ENCODE measurements at places on chromosomes 11 and 22.
A peak's percentile ranks its signal among the peaks of the same experiment; 100 is the strongest.

- DNase-seq: no peak
Observed at GRCh38 chr22:39856588-39856987, 37.0 kb downstream of the ENTHD1 start.

DNA sequence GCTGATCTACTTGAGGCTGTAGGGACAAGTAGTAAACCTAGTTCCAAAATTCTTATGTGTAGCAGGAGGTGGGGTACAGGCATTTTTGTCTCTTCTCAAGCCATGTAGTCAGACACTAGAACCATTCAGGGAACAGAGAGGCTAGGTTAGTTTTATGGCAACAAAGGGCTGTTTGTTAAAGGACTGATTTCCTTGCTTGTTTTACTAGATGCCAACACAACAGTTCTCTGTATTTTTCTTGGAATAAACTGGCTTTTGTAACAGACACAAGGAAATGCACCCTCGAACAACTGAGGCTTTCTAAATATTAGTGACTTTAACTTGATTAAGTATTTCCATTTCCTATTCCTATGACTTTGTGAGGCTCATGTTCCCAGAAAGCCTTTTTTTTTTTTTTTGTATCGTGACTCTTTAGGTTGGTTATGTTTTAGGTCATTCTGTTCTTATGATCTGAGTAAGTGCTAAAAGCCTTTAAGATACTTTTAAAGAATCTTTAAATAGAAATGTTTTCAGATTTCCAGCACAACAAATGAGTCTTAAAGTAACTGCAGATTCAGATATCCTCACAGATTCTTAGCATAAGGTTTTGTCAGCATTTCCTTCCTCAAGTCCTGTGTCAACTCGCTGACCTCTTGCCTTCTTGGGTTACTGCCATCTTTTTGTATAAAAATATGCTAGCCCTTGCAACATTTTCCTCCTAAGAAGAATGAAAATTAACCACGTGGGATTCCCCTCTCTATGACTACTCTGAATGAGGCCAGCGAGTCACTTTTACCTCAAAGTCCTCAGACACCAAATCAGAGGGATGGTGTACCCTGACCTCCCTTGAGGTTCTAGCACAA lies 92.5 kb downstream of the CCDC83 start:
- DNase-seq: no peak

DNA sequence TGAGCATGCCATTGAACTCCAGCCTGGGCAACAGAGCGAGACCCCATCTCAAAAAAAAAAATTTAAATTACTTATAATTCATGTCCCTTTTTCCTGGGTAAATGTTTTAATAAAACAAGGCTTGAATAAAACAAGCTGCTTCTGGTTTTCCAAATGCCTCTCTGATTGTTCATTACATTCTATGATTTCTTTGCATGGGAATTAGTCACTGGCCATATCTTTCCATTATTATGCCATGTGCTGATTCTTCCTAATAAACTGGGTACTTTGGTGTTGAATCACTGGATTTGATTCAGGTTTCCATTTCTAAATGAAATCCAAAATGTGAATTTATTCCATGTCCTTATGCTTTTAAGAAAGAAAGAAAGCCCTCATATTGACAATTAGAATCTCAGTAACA lies 42.6 kb downstream of the ZNF215 start:
- no peak for DNase-seq

GRCh38 chr11:47408598-47409439 lies 429 bp downstream of the SLC39A13 start:
- no peak for DNase-seq

DNA sequence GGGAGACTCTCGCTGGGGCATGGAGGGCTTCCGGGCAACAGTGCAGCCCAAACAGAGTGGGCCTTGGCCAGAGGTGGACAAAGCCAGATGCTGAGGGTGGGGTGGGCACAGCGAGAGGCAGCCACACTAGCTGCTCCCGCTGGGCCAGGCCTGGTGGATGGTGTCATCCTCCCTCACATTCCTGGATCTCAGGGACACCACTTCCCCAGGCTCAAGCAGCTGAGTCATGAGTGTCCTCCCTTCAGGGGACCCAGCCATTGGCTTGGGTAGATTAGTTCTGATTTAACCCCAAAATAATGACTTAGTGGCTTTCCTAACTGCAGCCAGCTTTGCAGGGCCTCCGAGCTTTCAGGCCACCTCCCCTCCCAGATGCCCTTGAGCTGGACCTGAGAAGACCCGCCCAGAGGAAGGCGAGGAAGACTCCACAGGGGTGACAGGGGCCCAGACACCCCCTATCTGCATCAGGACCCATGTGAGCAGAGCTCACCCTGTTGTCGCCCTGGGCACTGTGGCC lies 25.9 kb upstream of the WNT7B start:
- no peak for DNase-seq

GRCh38 chr11:132154781-132155180 lies 784.4 kb downstream of the NTM start:
- no peak for DNase-seq

- DNase-seq: no peak
Observed at GRCh38 chr11:6611092-6611962, 689 bp downstream of the TAF10 start.

DNA sequence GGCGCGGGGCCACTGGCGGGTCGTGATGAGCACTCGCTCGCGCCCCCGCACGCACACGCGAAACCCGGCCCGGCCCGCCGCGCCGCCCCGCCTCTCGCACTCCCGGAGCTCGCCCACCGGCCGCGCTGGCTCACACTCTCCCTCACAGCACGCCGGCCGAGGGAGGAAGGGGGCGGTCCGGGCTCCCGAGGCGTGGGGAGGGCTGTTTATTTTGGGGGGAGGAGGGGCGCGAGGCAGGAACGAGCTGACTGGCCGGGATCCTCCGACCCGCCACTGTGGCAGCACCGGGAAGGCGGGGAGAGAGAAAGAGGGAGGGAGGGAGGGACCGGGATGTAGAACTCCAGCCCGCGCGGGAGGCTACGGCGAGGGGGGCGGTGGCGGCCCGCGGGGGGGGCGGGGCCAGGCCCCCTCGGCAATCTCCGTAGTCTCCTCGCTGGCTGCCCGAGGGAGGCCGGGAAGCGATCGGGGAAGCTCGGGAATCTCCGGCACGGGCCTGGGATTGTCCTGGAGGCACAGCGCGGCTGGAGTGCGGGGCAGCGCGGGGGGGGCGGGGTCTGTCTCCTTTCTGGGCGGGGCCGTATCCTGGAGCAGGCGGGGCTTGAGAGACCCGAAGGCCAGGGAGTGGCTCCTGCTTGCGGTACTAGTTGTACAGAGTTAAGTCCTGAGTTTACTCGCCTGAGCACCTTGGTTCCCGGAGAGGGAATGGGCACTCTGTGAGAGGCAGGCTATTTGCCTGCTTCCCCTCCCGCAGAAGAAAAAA lies at the start of gene RBFOX2:
TSS of gene RBFOX2 (minus strand) at position 179 of the 760 bp plus-strand sequence. CDS start 399 bp downstream, outside the sequence.
- DNase-seq: peak; percentile 59

DNA sequence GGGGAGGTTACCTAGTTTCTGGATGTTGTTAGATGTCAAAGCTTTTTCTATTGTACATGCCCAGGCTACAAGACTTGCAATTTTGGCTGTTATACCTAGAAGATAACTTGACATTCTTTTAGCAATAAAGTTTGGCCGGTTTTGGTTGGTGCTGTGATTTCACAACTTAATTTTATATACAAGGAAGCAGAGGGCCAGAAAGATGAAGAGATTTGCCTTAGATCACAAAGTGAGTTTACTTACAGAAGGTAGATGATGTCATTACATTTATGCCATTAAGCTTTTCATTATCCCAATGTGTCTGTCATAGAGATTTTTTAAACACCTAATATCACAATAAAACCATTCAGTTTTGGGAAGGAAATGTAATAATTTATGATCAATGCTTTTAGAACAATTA lies 698.7 kb upstream of the ANO3 start:
- no peak for DNase-seq

GRCh38 chr11:108752297-108752751 lies 87.5 kb downstream of the DDX10 start:
- no peak for DNase-seq

DNA sequence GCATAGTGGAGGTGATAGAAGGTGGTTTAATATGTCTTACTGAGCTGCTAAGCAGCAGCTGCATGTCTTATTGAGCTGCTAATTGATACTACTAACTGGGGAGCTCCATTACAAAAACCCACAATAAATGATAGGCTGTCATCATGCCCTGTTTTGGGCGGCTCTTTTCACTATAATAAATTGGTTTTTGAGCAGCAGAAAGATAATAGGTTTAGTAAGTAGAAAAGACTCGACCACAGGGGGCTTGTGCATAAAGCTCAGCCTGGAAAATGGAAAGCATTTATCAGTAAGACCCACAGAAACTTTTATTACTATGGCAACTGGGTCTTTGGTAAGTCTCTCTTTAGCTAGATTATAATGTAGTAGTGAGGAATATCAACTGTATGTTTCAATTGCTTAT lies 117.6 kb downstream of the LDLRAD3 start:
- no peak for DNase-seq

DNA sequence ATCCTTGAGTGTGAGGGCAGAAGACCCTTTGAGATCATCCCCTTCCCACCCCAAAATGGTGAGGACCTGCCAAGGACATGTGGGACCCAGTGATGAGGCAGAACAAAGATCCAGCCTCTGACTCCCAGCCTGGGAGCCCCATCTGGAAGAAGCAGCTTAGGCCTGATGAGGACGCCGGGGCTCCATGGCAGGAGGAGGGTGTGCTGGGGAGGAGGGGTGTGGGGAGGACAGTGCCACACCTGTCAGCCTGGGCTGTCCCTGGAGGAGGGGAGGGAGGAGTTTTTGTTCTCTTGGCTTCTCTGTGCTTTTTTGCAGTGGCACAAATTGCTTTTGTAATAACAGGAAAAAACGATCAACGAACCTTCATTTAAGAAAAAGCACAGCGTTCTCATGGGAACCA lies 44.4 kb upstream of the DAGLA start:
- no peak for DNase-seq

DNA sequence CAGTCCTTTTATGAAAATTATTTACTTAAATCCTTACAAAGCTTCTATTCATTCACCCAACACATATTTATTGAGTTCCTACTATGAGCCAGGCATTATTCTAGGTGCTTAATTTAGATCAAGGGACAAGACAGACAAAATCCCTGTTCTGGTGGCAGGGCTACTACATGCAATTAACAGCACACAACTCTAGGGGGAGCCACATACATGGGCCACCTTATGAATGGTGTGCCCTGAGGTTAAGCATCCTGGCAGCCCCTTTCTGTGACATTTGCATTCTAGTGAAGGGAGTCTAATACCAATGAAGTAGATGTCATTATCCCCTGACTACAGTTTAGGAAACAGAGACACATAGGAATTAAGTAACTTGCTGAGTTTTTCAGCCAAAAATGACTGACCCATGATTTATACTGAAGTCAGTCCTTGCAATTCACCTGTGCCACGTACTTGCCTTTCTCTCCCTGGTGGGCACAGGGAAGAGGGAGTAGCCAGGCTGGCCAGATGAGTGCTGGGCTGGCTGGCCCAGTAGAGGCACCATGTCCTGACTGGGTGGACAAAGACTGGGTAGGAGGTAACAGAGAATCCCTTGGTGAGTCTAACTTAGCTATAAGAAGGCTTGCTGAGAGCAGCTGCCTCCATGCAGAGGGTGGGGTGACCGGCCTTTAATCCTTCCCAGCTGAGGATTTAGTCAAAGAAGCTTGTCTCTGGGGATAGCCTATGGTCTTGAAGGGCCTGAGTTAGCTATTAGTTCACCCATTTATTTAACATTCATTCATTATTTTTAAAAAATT lies 52.0 kb upstream of the ELF5 start:
- DNase-seq: no peak

GRCh38 chr11:131370901-131371790 lies 731 bp downstream of the NTM start:
- DNase-seq: no peak

GRCh38 chr11:67484847-67485311 lies 2.1 kb downstream of the AIP start:
- no peak for DNase-seq

DNA sequence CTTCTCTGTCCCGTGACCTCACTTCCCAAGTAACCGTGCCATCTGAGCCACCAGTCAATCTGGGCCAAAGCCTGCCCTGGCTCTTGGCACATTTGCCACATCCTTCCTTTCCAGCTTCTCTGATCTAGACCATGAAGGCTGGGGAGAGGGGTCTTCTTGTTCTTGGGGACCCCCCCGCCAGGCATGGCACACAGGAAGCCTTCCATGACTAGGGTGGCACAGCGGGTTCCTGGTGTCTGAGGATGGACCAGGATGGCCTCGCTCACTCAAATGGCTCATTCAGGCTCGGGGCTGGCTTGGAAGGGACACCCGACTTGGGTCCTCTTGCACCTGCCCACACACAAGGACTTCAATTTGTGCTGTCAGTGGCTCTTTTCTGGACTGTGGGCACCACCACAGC lies 121.3 kb downstream of the BCR start:
- no peak for DNase-seq

GRCh38 chr11:1293619-1294015 lies 15.8 kb downstream of the TOLLIP start:
- peak; percentile 19 for DNase-seq

DNA sequence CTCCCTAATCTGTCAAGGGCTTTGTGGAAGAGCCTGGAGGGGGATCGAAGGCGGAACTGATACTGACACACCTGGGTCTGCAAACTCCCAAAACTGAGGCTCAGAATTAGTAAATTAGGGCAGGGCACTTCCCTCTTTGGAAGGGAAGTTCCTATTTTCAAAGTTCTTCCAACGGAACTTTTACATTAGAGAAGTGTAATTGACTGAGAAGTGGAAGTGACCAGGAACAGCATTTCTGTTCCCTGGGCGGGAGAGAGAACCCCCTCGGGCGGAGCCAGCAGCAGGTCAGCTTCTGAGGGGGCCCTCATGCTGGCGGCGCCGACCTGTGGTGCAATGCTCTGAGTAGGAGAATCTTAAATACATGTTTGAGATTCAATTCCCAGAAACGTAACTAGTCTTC lies 1.1 kb upstream of the CBL start:
- no peak for DNase-seq

DNA sequence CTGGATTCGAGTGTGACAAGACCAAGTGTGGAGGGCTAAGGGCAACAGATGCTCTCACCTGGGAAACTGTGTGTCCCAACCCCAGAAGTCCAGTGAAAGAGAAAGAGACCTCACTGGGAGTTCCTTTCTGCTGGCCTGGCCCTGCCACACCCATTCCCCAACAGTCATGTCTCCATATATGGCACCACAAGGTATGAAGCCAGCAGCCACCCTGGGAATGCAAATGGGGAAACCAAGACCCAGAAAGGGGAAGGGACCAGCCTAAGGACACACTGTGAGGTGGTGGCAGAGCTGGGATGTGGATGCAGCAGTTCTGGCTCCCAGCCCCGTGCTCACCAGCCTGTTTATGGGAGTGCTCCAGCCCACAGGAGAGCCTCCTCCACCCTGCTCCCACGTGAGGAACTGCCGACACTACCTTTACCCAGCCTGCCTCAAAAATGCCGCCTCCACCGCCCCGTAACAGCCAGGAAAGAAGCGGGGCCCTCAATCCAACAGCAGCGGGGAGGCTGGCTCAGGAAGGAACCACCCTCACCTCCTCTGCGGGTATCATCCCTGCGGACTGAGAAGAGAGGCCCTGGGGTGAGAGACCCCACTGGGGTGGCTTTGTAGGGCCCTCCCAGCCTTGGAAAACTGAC lies 12.6 kb downstream of the LMO1 start:
- DNase-seq: no peak

- DNase-seq: no peak
Observed at GRCh38 chr11:127825183-127825582, 762.2 kb downstream of the ETS1 start.
